ENCODE measurements at places on chromosomes 2 and 18.

DNA sequence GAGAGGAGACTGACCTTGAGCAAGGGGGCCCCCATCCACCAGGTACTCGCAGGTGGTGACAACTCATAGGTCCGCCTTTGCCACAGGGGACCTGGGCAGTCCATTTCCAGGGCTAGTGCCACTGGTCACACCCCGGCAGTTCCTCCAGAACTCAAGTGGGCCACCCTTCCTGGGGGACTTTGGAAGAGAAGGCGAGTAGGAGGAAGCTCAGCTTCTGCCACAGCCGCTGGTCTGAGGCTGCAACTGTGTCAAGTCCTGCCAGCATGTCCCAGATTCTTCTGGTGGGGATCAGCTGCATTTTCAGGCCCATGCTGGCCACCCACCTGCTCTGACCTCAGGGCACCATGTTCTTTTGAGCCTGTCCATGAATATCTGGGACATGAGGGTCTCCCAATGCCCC is 423.9 kb upstream of the MYT1L start:
- DNase-seq, result no peak

DNA sequence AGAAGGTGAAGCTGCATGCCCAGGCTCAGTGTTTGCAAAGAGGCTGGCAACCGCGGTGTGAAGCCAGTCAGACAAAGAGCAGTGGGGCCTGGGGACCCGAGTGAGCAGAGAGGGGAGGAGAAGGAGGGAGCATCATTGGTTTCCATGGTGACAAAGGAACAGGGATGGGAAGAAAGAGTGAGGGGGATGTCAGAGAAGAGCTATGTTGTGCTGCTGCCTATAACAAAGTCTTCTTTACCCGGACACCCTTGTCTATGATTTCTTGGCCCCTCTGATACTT is 14.5 kb downstream of the TMEM247 start:
- no peak for DNase-seq

GRCh38 chr2:44237221-44237620 is 38.1 kb upstream of the SLC3A1 start:
- DNase-seq, result no peak

- DNase-seq, result peak; percentile 47
Measured at GRCh38 chr2:73111073-73112025, 1.4 kb downstream of the RAB11FIP5 start.
